Thoracic aorta (tissue), 2 donors: ENCODE measurements at places on chromosomes 2 and 18. TPM values are rescaled to one million over a fixed set of nuclear protein-coding genes. Genes with fewer than 3 reads are reported as not detected.

DNA sequence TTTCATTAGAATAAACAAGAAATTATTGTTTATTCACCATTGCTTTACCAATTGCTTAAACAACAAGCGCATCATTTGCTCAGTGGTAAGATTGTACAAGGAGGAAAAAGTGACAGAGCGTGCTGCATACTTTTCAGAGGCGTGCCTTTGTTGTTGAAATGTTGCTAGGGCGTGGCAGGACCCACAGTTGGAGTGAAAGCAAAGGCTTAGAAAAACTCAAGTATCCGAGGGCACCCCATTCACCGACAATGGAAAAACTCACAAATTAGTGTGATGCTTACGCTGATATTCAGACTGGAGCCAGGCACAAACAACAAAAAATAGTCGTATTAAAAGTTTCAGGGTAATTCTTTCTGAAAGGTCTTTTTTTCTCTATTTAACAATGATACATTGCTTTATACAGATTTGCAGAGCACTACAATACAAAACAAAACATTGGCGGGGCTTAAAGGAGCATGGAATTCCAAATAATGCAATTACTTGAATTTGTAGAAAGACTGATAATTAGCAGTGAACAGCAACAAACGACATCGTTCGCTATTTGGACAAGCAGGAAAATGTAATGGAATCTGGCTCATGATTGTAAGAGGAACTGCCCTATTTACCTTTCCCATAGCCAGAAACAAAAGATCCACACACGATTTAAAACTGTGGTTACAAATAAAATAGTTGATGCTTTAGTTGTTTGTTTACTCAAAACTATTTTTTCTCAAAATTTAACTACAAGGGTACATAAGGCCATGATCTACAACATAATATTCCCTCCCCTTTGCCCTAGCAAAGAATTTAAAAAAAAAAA, 37.8 kb upstream of the RTTN start:
- no peak for DNase-seq
- no peak overlapping the region for H3K4me3 ChIP-seq
- H3K36me3 ChIP-seq, result no peaks in the 10 kb centered on the region
- no peaks in the 10 kb centered on the region for H3K27me3 ChIP-seq
- no peak overlapping the region for H3K27ac ChIP-seq

GRCh38 chr2:30964334-30965005, 157.2 kb upstream of the CAPN13 start:
- no peak overlapping the region for H3K4me3 ChIP-seq
- DNase-seq, result no peak
- no peak overlapping the region for H3K27ac ChIP-seq
- H3K36me3 ChIP-seq, result no peaks in the 10 kb centered on the region

DNA sequence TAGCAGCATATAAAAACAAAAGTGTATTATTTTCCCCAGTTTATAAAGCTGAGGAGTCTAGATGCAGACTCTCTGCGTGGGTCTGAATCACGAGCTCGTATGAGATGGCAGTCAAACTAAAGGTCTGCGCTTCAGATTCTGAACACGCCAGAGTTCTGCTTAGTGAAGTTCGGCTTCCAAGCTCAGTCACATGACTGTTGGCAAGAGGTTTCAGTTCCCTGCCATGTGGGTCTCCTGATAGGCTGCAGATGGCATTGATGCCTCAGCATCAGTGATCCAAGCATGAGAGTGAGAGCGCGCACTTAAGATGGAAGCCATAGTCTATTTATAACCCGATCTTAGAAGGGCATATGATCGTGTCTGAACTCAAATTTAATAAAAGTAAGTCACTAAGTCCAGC, 242.8 kb upstream of the DOK6 start:
- H3K4me1 ChIP-seq, result no peaks in the 10 kb centered on the region
- H3K27ac ChIP-seq, result no peak overlapping the region
- H3K4me3 ChIP-seq, result no peak overlapping the region
- H3K36me3 ChIP-seq, result no peaks in the 10 kb centered on the region

DNA sequence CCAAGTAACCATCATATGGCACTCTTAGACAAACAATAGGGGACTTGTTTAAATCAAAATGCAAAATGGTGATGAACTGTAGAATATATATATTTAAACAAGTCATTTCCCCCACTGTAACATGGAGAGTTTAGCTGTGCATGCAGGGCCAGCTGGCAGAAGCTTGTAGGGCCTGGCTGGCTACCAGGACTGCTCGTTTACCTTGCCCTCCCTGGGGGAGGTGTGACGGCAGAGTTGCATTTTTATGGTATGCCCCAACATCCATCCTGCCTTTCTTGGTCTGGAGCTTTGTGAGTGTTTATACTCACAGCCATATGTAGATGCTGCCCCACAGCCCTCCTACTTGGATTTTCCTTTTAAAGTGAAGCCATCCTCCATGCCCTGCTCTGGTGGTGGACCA, 101.7 kb upstream of the ZFP36L2 start:
- H3K27ac ChIP-seq, result peak overlapping the region; percentile 81
- H3K4me1 ChIP-seq, result peaks cover 90% of the 10 kb centered on the region
- no peak overlapping the region for H3K4me3 ChIP-seq
- H3K36me3 ChIP-seq, result no peaks in the 10 kb centered on the region

DNA sequence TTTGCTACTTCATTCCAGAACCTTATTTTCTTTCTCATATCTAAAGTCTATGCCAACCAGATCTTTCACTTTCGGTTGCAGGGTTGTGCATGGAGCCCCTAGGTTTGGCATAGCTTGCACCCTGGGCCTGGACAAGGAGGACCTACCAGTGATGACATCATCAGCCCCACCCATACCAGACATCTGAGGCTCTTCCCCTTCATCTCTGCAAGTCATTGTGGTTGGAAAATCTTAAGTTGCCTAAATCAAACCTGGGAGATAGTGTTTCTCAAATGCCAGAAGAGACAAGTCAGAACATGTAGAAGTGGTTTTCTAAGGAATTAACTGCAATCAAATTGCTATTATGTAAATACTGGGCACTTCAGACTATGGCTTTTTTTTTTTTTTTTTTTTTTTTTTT, 363.3 kb downstream of the ZNF516 start:
- no peaks in the 10 kb centered on the region for H3K4me1 ChIP-seq
- H3K4me3 ChIP-seq, result no peak overlapping the region
- no peaks in the 10 kb centered on the region for H3K27me3 ChIP-seq
- H3K27ac ChIP-seq, result no peak overlapping the region

GRCh38 chr18:57087644-57088376, 59.1 kb upstream of the BOD1L2 start:
- H3K27ac ChIP-seq, result no peak overlapping the region
- no peak for DNase-seq
- H3K36me3 ChIP-seq, result no peaks in the 10 kb centered on the region
- H3K4me1 ChIP-seq, result no peaks in the 10 kb centered on the region
- H3K27me3 ChIP-seq, result no peaks in the 10 kb centered on the region

DNA sequence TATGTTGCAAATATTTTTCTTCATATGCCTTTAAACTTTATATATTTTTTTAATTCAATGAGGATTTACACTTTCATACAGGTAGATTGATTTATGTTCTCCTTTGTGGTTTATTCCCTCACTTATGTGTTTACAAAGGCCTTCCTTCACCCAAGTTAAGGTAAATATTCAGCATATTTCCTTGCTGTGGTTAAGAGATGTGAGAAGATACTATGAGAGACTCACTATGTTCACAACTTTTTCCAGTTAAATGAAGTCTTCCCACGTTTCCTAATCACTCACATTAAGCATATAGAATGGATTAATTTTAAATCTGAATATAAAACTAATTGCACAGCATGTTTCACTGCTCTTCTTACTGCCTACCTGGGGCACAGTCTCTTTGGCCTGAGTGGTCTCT, 597 bp downstream of the PECR start:
- no peak overlapping the region for H3K27ac ChIP-seq
- H3K4me3 ChIP-seq, result peak overlapping the region; percentile 81
- no peak for DNase-seq
- peaks cover 5% of the 10 kb centered on the region for H3K4me1 ChIP-seq
- H3K36me3 ChIP-seq, result no peaks in the 10 kb centered on the region

GRCh38 chr18:60962625-60963024, 370.6 kb upstream of the CDH20 start:
- H3K27ac ChIP-seq, result no peak overlapping the region
- H3K36me3 ChIP-seq, result no peaks in the 10 kb centered on the region
- DNase-seq, result no peak
- H3K4me3 ChIP-seq, result no peak overlapping the region

- no peak for DNase-seq
- H3K36me3 ChIP-seq, result no peaks in the 10 kb centered on the region
- no peaks in the 10 kb centered on the region for H3K27me3 ChIP-seq
- H3K27ac ChIP-seq, result no peak overlapping the region
Measured at GRCh38 chr2:226915846-226916360, 80.0 kb downstream of the RHBDD1 start.

- H3K4me3 ChIP-seq, result no peak overlapping the region
- H3K4me1 ChIP-seq, result no peaks in the 10 kb centered on the region
- no peaks in the 10 kb centered on the region for H3K27me3 ChIP-seq
- H3K27ac ChIP-seq, result no peak overlapping the region
- DNase-seq, result no peak
Measured at GRCh38 chr2:16187482-16187817, 247.1 kb downstream of the MYCN start.

DNA sequence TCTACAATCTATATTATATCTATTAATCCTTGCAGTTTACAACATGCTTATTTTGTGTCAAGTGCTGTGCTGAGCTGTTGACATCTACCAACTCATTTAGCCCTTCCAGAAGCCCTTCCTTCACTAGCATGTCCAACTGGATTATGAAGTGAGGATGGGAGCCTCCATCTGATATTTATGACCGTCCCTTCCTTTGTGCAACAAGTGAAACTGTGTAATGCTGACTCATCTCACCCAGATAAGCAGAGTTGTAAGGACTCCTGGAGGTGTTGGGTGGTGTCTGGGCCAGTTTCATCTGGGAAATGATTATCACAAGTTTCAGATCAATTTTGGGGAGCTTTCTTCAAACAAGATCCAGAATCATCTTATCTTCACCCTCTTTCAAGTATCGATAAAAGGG, 156.6 kb upstream of the ETAA1 start:
- no peaks in the 10 kb centered on the region for H3K4me1 ChIP-seq
- H3K27me3 ChIP-seq, result no peaks in the 10 kb centered on the region
- DNase-seq, result no peak
- H3K36me3 ChIP-seq, result no peaks in the 10 kb centered on the region
- no peak overlapping the region for H3K4me3 ChIP-seq

GRCh38 chr2:27211241-27211942, 449 bp upstream of the ATRAID start:
- peak overlapping the region; percentile 87 for H3K4me3 ChIP-seq
- no peaks in the 10 kb centered on the region for H3K27me3 ChIP-seq
- peaks cover 11% of the 10 kb centered on the region for H3K36me3 ChIP-seq
- peak overlapping the region; percentile 89 for H3K27ac ChIP-seq
- DNase-seq, result no peak

DNA sequence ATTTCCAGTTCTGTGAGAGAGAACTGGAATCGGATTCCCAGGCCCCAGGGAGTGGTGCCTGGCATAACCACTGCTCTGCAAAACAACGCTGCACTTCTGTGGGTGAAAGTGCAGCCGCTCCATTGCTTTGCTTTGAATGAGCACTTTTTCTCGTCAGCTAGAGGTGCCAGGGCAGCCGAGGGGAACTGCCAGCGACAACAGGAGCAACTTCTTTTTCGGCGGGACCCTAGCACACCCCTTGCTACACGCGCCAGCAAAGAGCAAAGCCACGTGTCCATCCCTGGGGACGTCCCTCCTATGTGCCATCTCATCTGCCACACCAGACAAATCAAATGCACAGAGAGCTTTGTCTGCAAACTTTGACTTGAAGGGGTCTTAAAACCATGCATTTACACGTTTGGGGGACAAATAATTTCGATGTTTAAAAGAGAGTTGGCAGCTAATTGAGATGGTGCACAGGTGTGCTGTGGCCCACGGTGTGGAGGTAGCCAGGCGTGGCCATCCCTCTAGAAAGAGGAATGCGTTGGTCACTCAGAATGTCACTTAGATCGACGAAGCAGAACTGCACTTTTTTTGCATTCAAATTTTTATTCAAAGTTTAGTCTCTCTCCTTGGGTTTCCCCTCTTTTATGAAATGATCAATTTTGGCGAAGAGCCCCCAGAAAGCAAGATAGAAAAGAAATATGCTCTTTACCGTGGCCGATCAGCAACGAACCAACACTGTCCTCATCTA, 151.8 kb downstream of the MBP start:
- no peaks in the 10 kb centered on the region for H3K36me3 ChIP-seq
- DNase-seq, result no peak
- no peak overlapping the region for H3K27ac ChIP-seq
- no peaks in the 10 kb centered on the region for H3K4me1 ChIP-seq
- H3K27me3 ChIP-seq, result no peaks in the 10 kb centered on the region

- H3K4me1 ChIP-seq, result no peaks in the 10 kb centered on the region
- H3K27me3 ChIP-seq, result no peaks in the 10 kb centered on the region
- H3K4me3 ChIP-seq, result no peak overlapping the region
Measured at GRCh38 chr2:70479816-70480215, 73.8 kb downstream of the TGFA start.

DNA sequence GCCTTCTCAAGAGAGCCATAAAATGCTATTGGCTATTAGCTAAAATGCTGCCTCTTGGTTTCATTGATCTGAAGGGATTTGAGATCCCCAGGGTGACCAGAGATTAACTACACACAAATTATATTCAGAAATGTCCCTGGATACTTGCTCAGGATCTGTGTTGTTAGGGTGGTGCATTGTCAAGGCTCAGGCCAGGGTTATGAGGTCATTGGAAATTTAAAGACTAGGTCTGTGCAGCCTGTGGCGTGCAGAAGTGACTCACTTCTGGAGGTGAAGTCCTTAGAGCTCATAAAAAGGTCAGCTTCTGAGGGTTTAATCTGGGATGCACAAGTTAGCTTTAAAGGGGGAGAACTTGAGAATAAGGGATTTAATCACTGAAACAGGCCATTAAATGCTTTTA, 23.5 kb downstream of the LRRTM1 start:
- H3K27me3 ChIP-seq, result no peaks in the 10 kb centered on the region
- no peak for DNase-seq
- no peaks in the 10 kb centered on the region for H3K4me1 ChIP-seq

GRCh38 chr2:24385366-24385765, 25.0 kb upstream of the ITSN2 start:
- H3K4me1 ChIP-seq, result no peaks in the 10 kb centered on the region
- H3K4me3 ChIP-seq, result no peak overlapping the region
- no peak for DNase-seq
- H3K27ac ChIP-seq, result no peak overlapping the region

- no peak overlapping the region for H3K27ac ChIP-seq
- DNase-seq, result no peak
- no peak overlapping the region for H3K4me3 ChIP-seq
- H3K27me3 ChIP-seq, result no peaks in the 10 kb centered on the region
- no peaks in the 10 kb centered on the region for H3K36me3 ChIP-seq
Measured at GRCh38 chr18:28412521-28412920, 235.6 kb upstream of the CDH2 start.

- no peak overlapping the region for H3K27ac ChIP-seq
- no peaks in the 10 kb centered on the region for H3K4me1 ChIP-seq
- no peaks in the 10 kb centered on the region for H3K36me3 ChIP-seq
- H3K27me3 ChIP-seq, result no peaks in the 10 kb centered on the region
- DNase-seq, result no peak
Measured at GRCh38 chr2:207269038-207269437, 103.3 kb upstream of the KLF7 start.

ABCB11 gene
- not detected for total RNA-seq

IL37 gene
- not detected for total RNA-seq

RFTN2 gene
- total RNA-seq, result 18.9 TPM

SP140 gene
- total RNA-seq, result 0.95 TPM

CD226 gene
- 3.7 TPM for total RNA-seq

RGPD3 gene
- total RNA-seq, result 0.27 TPM

TCF7L1 gene
- total RNA-seq, result 8.8 TPM
